ENCODE measurements at places on chromosomes 4 and X.

GRCh38 chr4:107035819-107036583, at the start of gene DKK2:
DKK2 (minus strand) TSS chr4:107036313; CDS start chr4:107035591, 722 bp downstream.
- no peak for DNase-seq

GRCh38 chr4:8041868-8042267, 102.2 kb upstream of the AFAP1 start:
- no peak for DNase-seq

DNA sequence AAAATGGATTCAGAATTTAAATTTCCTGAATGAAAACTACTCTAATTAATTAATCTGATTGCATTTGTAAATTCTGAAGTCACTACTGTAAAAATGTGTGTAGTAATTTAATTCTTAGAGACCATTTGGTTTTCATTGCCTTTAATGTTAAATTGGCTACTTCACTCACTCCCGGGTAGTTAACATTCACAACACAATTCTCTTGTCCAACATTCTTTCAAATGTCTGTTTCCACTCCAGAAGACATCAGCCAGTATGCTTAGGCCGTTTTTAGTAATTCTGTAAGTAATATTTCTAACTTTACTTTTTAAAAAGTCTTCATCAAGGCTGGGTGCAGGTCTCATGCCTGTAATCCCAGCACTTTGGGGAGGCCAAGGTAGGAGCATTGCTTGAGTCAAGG, 21.3 kb upstream of the USP46 start:
- DNase-seq: no peak

- no peak for DNase-seq
These were observed 509.7 kb downstream of the SMARCA1 start for GRCh38 chrX:129013574-129013973.

- peak; percentile 61 for DNase-seq
These were observed 26.9 kb downstream of the PAPSS1 start for GRCh38 chr4:107693132-107693531.

DNA sequence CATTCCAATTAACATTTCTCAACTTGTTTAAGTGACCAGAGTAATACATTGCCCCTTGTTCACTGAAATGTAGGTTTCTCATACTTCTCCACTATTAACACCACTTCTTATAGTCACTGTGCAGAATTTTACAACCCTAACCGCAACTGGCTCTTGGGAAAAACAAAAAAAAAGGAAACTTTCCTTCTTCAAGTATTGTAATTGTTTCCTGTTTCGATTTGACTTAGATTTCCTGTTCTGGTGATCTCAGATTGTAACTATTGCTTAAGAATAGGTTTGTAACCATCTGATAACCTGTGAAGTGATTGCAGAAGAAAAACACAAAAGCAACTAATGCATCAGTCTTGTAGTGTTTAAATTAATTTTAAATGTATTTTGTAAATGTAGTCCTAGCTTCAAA, 594.7 kb upstream of the GALNT7 start:
- peak; percentile 10 for DNase-seq

DNA sequence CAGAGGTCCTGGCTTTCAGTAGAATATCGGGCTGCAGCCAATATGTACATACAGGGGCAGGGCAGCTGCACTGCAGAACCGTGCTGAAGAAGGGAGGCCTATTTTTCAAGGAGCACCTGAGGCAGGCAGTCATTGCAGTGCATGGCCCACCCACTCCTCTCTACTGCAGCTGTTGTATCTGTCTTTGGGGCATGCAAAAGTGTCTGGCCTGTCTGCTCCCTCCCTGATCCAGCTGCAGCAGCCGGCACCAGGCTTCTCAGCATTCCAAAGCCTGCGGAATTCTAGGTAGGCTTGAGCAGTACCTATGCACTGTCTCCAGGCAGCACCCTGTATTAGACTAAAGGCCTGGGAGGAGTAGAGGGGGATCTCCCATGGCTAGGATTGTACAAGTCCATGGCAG, 415.2 kb upstream of the MAGEB16 start:
- DNase-seq: no peak

- no peak for DNase-seq
These were observed 327.0 kb upstream of the ZFP42 start for GRCh38 chr4:187668526-187669082.

DNA sequence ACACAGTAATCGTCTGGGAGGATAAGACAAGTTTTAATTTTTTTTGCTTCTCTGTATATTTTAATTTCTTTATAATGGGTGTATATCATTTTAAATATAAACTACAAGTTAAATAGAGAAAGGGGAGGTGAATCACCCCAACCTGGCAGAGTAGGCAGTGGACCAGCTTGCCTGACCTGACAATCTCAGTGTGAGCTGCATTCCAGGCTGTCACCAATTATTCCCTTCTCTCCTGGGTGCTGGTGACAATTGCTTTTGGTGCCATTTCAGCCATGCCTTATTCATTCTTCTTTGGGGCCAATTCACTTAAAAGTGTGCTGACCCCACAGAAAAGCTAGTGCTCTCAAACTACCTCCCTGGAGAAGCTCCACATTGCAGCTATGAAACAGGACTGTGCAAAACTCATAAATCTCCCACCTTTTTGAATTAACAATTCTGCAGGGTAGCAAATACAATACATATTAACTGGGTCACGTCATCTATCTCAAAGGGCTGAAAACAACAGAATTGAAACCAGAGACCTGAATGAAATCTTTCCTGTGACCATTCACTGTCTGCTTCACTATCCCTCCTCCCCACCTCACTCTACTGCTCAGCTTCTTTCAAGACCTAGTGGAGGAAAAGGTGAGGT, 359.0 kb downstream of the HS3ST1 start:
- no peak for DNase-seq

- DNase-seq: peak; percentile 5
These were observed 158.1 kb upstream of the TENM3 start for GRCh38 chr4:182085051-182085480.

GRCh38 chr4:183349673-183350072, 27.4 kb upstream of the CLDN24 start:
- no peak for DNase-seq

DNA sequence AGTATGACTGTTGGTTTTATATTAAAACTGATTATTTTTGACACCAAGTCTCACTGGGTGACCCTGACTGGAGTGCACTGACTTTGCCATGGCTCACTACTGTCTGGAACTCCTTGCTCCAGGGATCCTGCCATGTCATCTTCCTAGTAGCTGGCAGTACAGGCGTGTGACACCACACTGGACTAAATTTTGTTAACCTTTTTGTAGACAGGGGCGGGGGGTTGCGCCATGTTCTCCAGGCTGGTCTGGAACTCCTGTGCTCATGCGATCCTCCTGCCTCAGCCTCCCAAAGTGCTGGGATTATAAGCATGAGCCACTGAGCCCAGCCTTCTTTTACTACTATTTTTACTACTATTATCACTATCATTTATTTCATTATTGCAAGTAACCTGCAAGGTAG, 8.9 kb downstream of the XAGE1A start:
- no peak for DNase-seq

DNA sequence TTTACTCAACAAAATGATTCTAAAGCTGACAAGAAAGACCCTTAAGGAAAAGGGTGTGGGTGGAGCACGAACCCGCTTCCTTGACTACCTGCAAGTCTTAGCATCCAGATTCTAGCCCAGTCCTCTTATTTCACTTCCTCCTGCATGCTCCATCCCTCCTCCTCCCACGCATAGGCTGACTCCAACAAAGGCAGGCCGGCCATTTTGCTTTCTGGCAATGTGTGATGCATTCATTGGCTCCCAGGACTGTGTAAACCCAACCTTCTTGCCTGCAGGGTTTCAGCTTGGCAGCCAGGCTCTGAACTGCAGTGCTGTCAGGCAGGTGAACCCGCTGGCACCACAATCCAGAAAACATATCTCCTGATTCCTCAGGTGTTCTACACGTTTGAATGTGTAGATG, 39.3 kb downstream of the RTL9 start:
- no peak for DNase-seq

DNA sequence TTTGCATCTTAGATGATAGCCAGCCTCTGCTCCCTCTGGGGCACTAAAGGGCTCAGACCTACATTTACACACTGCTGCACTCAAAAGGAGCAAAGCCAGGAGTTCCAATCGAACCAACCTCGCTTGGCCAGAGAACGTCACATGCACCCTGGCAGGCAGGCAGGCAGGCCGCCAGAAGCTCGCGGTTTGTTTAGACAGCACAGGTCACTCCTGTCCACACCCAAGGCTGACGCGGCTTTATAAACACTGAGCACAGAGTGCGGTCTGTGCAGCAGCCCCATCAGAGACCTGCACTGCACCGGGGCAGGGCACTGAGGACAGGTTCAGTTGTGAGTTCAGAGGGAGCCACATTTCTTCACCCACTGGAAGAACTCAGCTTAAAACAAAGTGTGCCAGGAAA, 143.9 kb downstream of the BCOR start:
- DNase-seq: peak; percentile 47

DNA sequence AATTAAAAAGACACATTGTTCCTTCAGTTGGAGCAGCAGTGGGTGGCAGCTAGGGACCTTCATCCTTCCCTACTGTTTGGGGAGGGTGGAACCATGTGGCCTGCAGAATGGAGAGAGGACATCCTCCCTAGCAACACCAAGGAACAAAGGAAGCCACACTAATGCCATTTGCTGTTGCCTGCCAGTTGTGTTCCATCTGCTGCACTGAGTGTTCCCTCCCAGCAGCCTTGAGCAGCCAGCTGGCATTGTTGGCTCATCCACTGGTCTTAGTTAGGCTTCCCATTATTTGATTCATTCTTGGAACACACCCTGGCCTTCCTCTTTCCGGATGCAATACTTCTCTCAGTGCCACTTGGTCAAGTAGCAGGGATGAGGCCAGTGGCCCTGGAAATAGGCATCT, 25.0 kb upstream of the HMGB3 start:
- DNase-seq: no peak

DNA sequence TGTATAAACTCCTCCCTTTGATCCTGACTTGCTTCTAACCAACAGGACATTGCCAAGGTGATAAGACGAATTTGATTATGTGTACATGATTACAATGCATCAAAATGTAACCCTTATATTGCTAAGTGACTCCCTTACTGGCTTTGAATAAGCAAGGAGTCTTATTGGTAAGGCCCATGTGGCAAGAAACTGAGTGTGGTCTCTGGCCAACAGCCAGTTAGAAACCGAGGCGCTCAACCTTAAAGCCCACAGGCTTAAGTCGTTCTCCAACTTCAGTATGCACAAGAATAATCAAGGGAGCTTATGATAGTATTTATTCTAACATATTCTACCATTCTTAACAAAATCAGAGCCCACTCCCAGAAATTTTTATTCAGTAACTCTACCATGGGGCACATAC, 374.2 kb upstream of the F9 start:
- DNase-seq: no peak

DNA sequence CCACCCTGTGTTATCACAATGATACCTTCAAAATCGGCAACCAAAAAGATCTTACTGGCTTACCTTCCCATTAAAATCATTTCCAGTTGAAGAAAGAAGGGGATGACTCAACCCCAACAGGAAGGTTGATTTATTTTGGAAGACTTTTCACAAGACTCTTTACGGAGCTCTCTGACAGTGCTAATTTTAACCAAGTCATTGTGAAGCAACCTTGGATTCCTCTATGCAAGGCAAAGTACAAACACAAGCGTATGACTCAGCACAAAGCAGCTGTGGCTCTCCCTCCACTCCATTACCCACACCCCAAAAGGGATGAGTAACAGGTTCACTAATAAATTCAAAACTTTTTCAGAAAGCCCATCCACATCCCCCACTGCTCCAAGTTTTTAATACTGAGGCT, 213.8 kb upstream of the FGF13 start:
- peak; percentile 47 for DNase-seq

GRCh38 chr4:36213977-36214376, 30.3 kb downstream of the ARAP2 start:
- no peak for DNase-seq

- DNase-seq: no peak
These were observed 134.6 kb downstream of the ASMT start for GRCh38 chrX:1749499-1749898.

- DNase-seq: peak; percentile 17
These were observed 577 bp upstream of the GLRA2 start for GRCh38 chrX:14528629-14529289.

- DNase-seq: peak; percentile 60
These were observed 48.2 kb upstream of the SLIT2 start for GRCh38 chr4:20203508-20203907.

GRCh38 chr4:151184523-151185458, 85.4 kb downstream of the RPS3A start:
- peak; percentile 72 for DNase-seq
